ENCODE measurements at places on chromosomes 12 and 14.

DNA sequence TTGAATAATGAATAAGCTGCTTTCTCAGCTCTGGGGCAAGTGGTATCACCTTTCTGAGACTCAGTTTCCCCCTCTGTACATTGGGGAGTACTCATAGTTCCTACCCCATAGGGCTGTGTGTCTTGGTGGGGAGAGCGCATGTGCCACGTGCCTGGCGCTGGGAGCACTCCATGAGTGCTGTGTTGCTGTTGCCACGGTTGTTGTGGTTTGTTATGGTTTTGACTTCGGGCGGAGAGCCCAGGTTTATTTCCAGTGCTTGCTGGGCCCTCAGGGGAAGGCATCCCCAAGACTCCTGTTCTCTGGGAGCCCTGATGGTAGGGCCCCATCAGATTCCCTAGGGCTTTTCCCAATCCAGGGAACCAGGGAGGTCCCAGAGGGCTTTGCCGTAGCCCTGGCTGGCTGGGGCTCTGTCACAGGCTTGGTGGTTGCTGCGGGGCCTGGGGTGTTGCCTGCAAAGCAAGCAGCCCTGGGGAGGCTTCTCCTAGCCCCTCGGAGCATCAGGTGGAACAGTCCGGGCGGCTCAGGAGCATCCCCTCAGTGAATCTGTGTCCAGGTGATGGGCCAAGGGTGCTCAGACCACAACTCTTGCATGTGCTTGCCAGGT lies 18.6 kb downstream of the SH2B3 start:
- no peak for DNase-seq

DNA sequence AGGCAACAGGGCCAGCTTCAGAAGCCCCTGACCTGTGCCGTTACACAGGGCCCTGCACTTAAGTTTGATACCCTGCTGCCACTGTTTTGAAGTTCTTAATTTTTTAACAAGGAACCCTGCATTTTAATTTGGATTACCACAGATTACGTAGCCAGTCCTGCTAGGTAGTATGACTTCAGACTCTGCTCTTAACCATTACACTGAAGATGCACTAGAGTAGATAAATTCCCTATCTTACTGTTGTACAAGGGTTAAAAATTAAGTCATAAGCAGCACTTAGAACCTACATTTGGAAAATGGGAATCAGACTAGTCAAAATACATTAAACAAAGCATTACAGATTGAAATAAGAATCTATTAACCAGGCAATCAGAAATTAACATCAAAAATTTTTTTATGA lies 2.3 kb downstream of the GNPNAT1 start:
- no peak for DNase-seq

- no peak for DNase-seq
Observed at GRCh38 chr12:56450241-56450640, 1.0 kb upstream of the TIMELESS start.

DNA sequence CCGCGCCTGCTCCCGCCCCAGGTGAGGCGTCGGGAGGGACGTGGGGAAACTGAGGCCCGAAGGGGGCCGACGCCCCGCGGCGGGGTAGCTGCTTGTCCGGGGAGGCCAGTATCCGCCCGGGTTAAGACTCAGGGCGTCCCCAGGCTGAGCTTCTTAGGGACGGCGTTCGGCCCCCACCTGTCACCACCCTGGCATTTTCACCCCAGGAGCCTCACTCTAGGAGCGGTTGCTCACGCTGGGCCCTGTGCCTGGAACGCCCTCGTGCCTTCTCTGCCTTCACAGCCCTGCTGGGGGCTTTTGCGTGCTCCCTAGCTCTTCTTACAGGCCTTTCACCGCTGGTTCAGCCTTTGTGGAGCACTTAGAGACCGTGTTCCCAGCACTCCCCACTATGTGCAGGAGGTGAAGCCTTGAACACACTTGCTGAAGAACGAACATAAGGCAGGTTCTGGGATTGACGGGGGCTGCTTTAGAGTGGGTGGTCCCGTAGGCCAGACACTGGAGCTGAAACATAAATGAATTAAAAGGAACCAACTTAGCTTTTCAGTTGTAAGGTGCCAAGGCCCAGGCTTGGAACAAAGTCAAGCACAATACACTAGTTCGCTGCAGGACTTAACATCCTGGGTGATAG lies 601 bp downstream of the ZNF839 start:
- no peak for DNase-seq

GRCh38 chr12:78938341-78939084 lies 73.9 kb downstream of the SYT1 start:
- no peak for DNase-seq

GRCh38 chr12:89040146-89040964 lies 311.9 kb downstream of the DUSP6 start:
- DNase-seq, result peak; percentile 69

- no peak for DNase-seq
Observed at GRCh38 chr14:81818271-81818670, 284.6 kb upstream of the SEL1L start.

- no peak for DNase-seq
Observed at GRCh38 chr14:26773906-26774593, 176.2 kb upstream of the NOVA1 start.

DNA sequence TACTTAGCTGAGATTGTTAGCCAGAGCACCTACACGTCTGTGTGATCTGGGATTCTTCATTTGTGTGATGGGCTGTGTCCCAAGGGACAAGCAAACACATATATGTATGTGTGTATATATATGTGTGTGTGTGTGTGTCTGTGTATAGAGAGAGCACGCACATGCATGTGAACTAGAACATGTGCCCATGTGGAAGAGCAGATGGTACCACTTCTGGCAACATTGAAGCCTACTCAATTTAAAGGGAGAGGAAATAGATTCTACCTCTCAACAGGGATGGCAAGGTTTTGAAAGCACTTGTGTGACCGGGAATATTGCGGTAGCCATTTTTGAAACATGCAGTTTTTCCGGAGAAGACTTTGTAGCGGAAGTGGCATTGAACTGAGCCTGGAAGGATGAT lies 1.4 kb downstream of the TOMM20L start:
- DNase-seq, result no peak

DNA sequence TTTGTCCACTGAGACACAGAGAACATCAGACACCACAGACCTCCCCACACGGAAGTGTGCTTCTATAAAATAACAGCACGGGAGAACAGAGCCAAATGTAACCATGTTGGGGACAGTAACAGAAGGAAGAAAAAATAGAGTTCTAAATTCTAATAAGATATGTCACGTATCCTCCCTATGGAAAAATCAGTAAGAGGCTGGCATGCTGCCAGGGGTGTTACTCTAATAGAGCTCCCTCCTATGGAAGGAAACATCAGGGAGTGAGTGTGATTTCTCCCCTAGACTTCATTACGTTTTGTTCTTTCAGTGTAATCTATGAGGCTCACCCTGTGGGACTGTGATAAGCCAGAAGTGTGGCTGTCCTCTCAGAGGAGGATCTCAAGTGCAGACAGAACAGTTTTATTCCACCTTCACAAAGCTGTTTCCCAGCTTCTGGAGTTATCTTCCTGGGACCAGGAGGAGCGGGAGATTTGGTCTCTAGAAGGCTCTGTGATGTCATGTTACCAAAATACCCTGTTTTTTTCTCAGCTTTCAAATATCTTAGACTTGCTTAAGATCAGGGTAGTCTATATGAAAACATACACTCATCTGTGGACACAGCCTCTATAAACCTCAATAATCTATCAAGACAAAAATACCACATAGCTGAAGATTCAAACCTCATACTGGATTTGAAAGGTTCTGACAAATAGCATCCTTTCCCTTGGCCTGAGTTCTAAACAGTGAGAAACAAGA lies 69.3 kb downstream of the ZFC3H1 start:
- no peak for DNase-seq

DNA sequence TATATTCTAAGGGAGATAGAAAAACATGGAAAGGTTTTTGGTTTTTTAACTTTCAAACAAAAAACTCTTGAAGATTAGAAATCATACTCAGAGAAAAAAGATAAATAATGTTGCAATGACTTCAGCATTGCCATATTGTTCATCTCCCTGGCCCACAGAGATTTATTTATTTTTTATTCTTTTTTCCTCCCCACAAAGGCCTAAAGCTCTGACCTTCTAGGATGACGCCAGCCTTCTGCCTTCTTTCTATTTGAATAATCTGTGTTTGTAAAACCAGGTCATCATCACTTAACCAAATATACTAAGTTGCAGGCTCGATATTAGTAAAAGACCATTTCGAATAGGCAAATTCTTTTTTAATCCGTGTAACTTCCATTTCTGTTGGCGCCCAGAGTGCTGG lies 4.4 kb upstream of the DCP1B start:
- DNase-seq, result no peak

DNA sequence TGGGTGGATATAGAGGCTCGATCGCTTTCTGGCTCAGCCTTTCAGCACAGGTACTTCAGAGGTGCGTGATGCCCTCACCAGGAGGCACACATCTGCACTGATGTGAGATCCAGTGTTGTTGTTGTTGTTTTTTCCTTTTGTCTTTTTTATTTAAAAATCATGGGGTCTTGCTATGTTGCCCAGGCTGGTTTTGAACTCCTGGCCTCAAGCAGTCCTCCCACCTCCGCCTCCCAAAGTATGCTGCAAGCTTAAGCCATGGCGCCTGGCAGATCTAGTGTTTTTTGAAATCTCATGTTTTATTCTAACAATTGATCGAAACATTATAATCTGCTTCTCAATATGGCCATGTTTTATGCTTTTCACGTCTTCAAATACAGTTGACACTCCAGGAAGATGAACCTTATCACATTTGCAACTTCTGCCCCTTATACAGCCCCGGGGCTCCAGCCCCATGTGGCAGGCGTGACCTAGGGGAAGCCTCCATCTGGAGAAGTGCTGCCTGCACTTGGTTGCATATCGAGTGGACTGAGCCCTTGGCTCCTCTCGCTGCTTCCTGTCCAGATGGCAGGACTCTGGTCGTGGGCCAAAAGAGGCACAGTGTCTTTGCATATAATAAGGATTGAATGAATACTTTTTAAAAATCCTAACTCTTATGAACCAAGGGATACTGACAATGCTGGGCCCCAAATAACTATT lies 71.7 kb downstream of the TRAF3 start:
- no peak for DNase-seq

GRCh38 chr14:89870316-89870715 lies 84.2 kb downstream of the EFCAB11 start:
- no peak for DNase-seq

DNA sequence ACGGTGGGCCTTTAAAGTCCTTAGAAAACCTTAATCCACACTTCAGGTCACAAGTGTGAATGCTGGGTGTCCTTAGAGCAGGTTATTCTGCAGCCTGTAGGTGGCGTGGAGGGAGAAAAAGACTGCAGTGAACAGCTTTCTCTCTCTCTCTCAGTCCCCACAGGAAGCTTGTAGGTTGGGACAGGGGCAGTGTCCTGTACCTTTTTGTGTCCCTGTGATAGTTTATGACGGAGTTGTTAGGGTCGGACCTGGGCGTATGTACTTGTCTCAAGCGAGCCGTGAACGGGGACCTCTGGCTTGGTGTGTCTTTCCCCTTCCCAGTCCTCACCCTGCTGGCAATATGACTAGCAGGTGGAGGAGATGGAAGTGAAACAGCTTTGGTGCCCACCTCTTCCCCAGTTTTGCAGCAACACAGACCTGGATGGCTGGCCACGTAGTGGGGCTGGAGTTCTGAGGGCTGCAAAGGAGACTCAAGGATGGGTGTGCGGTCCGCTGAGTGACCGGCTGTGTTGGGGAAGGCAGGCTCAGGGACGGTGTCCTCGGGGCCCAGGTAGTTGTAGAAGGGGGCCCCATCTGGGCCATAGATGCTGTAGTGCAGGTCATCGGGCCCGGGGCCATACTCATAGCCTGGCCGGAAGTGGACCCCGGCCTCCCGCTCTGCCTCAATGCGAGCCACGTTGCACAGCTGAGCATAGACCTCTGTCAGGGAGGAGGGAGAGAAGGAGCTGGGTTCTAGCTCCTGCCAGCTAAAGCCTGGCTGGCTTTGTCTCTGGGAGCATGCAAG lies 8.9 kb downstream of the ISCA2 start:
- DNase-seq, result no peak

DNA sequence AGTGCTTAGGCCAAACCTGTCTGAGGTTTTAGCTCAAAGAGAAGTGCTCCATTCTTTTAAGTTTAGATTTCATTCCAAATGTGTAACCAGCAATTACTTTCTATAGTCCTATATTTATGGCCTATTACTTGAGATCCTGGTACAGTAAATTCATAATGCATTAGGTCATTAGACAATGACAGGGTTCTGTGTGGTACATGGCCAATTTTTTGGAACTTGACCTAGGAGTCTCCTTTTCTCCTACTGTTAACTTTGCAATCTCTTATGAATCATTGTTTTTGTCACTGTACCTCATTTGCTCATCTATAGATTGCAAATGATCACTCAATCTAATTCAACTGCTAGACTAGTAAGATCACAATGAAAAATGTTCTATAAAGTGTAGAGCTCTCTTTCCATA lies 136.7 kb downstream of the PDE3A start:
- no peak for DNase-seq

- DNase-seq, result no peak
Observed at GRCh38 chr12:6840761-6841515, at the start of gene GNB3. Gene GNB3 (plus strand): TSS chr12:6840925. CDS start chr12:6841288, 363 bp downstream.

GRCh38 chr12:108348842-108349241 lies 9.7 kb upstream of the CMKLR1 start:
- DNase-seq, result no peak

- DNase-seq, result no peak
Observed at GRCh38 chr14:54737132-54737711, 165.4 kb downstream of the GCH1 start.

DNA sequence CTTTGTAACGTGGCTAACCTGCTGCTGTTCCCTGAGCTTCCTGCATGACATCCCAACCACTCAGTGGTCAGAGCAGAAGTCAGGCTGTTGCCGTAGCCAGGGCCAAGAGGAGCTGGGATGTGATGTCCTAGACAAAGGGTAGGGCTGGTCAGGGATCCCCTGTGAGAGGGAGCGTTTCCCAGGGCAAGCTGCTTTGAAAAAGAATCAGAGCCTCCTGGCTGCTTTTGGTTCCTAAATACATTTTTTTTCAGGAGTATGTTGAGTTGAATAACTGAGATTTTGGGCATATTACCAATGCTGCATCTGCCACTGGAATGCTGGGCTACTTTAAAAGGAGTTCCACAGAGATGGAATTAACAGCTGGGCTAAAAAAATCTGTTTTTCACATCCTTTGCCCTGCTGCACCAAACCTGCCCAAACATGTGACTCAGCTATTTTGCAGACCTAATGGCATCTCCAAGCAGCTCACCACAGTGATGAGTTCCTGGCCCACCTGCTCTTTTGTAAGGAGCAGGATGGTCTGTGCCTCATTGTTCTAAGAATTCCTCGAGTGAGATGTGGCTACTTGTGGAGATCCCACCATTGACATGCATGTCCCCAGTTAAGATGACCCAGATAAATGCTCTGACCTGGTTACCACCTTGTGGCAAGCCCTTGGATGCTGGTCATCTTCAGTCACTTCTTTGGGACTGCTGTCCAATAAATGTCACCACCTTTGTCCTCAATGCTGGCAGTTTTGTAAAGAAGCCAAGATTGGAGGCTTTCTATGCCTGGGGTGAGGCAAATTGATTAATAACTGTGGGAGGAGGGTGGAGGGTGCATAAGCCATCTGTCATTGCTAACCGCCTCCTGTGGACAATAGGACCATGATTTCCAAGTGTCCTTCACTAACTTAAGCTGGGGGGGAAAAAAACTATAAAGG lies 24.1 kb downstream of the ANKRD13A start:
- DNase-seq, result no peak

GRCh38 chr12:15679151-15679550 lies 110.0 kb downstream of the EPS8 start:
- DNase-seq, result no peak

GRCh38 chr12:31057671-31058070 lies 16.0 kb upstream of the DDX11 start:
- DNase-seq, result no peak

- no peak for DNase-seq
Observed at GRCh38 chr14:65150898-65151608, 48.7 kb upstream of the MAX start.

GRCh38 chr12:123937707-123938591 lies 34.7 kb downstream of the CCDC92 start:
- peak; percentile 39 for DNase-seq

- no peak for DNase-seq
Observed at GRCh38 chr14:77111021-77111420, 13.0 kb downstream of the CIPC start.
